GM12892 (cell line): ENCODE measurements at places on chromosomes 13 and 19.

- no peak for DNase-seq
These were observed 31.9 kb upstream of the ATP11A start for GRCh38 chr13:112657850-112658445.

DNA sequence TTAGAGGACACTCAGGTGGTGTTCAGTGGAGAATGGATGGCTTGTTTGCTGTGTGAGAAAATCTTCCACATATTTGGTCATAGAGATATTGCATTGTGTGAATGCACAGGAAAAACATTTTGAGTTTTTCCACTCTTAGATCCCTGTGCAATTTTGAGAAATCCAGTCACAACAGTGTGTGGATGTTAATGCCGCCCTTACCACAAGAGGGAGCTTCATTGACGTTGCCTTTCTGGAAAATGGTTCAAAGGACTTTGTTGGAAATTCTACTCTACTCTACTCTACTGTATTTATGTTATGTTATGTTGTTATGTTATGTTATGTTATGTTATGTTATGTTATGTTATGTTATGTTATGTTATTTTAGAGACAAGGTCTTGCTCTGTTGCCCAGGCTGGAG, 13.4 kb downstream of the ZNF20 start:
- no peak for DNase-seq

GRCh38 chr19:50568728-50569698, 778 bp upstream of the LRRC4B start:
- DNase-seq = no peak

DNA sequence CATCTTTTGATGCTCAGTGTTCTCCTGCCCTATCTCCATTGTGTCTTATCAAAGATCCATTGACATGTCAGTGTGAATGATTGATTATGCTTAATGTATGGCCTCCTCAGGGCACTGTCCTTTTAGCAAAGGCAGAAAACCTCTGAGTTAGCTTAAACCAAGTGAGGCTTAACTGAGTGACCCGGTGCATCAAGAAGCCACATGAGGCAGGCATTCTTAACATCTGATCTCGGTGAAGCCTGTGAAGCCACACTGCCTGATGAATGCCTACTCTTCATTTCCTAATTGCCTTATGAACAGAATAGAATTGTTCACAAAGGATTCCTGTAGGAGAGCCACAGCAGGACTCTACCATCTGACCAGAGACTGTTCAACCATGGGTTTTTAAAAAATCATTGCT, 168.1 kb upstream of the SOX21 start:
- no peak for DNase-seq

DNA sequence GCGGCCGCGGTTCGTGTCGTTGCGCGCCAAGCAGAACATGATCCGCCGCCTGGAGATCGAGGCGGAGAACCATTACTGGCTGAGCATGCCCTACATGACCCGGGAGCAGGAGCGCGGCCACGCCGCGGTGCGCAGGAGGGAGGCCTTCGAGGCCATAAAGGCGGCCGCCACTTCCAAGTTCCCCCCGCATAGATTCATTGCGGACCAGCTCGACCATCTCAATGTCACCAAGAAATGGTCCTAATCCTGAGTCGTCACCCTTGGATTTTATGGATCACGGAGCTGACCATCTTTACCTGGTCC, 475 bp downstream of the MRPL57 start:
- no peak for DNase-seq

GRCh38 chr13:19068691-19069090, 112.9 kb downstream of the TUBA3C start:
- no peak for DNase-seq

DNA sequence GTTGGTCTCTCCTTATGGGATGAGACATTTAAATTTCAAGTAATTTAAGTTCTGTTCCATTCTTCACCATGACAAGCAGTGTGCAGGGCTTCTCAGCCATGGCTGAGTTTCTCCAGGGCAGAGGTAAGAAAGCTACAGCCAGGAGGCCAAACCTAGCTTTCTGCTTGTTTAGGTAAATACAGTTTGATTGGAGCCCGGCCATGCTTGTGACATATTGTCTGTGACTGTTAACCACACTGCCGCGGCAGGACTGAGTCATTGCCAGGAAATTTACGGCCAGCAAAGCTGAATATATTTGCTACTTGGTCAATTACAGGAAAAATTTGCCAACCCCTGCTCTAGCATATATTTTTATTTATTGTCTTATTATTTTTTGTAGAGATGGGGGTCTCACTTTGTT, 10.7 kb downstream of the NLRP8 start:
- no peak for DNase-seq

DNA sequence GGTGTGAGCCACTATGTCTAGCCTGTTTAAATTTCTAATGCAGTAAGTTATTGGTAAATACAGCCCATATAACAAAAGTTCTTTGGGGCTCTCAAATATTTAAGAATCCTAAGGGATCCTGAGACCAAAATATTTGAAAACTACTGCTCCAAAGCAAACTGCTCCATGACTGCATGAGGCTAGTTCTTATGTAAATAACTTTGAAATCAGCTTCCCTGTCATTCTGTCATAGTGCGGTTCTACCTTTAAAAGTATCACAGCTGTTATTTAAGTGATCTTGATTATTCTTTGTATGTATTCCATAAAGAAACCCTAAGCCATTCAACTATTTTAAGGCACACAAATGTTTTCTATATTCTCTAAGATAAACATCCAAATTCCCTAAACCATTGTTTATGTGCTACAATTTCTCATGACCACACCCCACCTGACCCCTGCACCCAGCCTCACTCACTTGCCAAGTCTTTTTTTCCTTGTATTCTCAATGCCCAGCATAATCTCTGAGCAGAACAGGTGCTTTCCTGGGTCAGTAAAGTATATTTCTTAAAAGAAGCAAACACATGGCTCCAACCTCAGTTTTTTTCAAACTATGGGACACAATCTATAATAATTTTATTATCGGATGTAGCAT, 146.6 kb downstream of the RNF17 start:
- DNase-seq = no peak

DNA sequence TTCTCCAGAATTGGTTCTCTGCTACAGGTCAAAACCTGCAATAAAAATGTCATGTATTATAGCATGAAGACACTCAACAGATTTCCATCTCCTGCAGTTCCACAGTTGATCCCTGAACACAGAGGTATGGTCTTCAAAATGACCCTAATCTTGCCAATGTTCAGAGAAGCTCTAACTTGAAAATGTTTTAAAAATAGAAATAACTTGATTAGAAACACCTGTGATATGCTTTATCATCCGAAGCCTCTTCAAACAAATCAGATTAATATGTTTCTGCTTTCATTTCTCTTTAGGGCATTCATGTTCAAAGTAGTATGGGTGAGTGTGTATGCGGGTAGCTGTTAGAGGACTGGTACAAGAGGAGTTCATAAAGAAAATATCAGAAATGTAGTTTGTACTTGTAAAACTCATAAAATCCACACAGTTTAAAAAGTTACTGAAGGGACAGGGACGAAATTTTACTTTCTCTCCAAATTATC, 60.4 kb downstream of the KCNRG start:
- DNase-seq = no peak

DNA sequence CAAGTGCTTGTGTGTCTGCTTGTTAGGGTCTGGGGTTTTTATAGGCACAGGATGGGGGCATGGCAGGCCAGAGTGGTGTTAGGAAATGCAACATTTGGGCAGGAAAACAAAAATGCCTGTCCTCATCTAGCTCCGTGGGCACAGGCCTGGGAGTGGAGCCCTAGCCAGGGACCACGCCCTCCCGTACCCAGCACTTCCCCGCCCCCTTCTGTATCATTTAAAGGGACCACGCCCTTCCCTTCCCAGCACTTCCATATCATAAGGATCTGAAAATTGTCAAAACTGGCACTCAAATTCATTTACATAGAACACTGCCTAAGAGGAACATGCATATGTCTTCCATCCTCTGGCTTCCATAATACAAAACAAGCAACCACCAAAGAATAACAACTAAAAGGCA, 185.8 kb downstream of the B3GLCT start:
- DNase-seq = no peak

DNA sequence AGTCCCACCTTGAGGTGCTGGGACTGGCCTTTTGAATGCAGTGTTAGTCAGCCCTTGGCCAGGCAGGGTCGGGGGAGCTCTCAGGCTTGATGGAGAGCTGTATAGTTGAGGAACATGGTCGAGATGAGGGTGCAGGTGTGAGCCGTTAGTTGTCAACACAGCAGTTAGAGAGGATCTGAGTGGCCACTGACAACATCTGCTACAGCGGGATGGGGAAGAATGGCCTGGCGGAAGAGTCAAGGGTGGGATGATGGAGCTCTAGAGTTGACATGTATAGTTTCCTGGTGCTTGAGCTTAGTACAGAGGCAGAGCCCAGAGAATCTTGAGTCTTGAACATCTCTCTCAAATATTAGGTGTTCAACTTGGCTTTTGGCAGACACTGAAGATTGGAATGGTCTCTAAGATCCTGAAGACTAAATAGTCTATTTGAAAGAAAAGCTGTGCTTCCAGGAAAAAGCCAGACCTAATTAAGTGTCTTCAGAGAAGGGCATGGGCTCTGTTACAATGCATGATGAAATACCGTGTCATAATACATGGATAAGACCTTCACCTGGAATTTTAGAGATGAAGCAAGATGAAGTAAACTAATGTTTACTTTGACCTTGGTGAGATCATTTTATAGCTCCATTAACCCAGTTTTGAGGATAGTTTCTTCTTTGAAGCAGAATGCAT, 9.7 kb downstream of the PCCA start:
- DNase-seq = no peak

GRCh38 chr13:64912141-64912540, 2318.0 kb downstream of the PCDH9 start:
- no peak for DNase-seq

DNA sequence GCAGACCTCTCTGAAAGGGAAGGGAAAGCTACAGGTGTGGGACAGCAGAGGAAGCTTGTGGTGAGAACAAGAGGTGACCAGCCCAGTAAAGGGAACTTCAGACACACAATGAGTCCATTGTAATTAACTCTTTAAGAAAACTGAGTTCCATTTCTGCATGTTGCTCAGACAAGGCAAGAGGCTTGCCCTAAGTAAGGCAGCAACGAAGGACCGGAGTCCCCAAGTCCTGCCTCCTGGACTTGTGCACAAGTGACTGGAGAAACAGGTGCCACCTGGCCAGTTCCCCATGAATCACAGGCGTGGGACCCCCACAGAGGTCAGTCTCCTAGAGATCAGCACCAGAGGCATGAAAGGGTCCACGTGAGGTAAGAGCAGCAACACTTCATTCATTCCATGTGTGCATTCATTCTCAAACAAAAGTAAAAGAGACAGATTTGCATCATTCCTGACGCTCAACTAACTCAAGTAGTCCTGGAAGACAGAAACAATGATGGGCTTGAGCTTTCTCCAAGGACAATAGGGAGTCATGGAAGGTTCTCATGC, 14.7 kb upstream of the SIGLEC6 start:
- no peak for DNase-seq

GRCh38 chr19:16087940-16088339, 11.6 kb downstream of the TPM4 start:
- DNase-seq = no peak

DNA sequence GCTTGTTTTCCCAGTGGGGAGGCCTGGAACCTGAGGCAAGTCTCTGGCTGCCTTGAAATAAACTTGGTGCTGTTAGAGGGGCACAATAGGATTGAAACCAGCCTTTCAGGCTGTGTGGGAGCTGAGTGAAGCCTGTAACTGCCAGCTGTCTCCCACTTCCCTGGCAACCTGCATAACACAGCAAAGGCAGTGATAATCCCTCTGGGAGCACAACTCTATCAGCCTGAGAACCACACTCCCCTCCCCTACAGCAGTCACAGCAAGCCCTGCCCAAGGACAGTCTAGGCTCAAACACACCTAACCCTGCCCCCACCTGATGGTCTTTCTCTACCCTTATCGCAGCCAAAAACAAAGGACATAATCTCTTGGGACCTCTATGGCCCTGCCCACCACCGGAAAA, 683.8 kb upstream of the ATXN8OS start:
- no peak for DNase-seq

- no peak for DNase-seq
These were observed 152.8 kb downstream of the LHFPL6 start for GRCh38 chr13:39450176-39450575.
